Frontal cortex (tissue), 4 donors: ENCODE measurements at places on chromosomes 16 and 17.

DNA sequence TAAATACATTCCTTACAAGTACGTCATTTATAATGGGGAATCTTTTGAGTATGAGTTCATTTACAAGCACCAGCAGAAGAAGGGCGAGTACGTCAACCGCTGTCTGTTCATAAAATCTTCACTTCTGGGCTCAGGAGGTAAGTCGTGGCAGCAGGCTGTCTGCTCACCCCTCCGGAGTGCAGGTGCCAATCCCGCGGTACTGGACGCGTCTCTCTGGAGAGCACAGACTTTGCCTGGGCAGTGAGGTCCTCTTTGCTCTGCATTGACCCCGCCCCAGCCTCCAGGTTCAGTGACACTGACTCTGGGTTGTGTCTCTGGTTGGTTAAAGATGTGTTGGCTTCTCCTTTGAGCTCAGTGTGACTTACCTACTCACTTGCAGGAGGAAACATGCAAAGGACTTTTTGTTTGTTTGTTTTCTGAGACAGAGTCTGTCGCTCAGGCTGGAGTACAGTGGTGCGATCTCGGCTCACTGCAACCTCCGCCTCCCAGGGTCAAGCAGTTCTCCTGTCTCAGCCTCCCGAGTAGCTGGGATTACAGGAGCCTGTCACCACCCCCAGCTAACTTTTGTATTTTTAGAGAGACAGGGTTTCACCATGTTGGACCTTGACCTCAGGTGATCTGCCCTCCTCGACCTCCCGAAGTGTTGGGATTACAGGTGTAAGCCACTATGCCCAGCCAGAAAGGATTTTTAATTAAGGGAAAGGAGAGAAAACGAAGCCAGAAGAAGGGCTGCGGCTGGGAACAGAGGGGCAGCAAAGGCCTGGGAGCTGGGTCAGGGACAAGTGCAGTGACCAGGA is 31.2 kb downstream of the RNF213 start:
- no peak for DNase-seq

DNA sequence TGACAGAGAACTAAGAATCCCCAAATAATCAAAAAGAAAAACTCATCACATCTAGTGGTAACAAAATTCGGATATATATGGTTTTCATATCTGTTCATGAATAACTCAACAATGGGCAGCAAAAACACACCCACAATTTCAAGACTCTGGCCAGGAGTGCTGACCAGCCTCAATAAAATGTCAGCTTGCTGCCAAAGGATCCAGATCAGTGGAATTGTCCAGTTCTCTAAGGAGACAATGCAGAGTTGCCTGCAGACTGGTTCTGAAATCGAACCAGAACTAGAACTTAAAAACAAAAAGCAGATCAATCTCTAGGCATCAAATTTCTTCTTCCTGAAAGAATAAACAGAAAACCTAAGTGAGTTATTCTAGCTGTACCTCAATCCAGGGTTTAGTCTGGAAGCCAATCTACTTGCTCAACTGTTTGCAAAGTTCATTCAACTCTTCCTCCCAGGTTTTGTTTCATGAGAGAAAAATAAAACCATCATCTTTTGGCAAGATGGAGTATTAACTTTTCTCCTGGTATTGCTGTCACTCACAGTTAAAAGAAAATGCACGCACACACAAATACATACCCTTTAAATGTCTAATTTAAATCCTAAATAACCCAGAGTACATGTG is 61.0 kb downstream of the CFDP1 start:
- no peak for DNase-seq

DNA sequence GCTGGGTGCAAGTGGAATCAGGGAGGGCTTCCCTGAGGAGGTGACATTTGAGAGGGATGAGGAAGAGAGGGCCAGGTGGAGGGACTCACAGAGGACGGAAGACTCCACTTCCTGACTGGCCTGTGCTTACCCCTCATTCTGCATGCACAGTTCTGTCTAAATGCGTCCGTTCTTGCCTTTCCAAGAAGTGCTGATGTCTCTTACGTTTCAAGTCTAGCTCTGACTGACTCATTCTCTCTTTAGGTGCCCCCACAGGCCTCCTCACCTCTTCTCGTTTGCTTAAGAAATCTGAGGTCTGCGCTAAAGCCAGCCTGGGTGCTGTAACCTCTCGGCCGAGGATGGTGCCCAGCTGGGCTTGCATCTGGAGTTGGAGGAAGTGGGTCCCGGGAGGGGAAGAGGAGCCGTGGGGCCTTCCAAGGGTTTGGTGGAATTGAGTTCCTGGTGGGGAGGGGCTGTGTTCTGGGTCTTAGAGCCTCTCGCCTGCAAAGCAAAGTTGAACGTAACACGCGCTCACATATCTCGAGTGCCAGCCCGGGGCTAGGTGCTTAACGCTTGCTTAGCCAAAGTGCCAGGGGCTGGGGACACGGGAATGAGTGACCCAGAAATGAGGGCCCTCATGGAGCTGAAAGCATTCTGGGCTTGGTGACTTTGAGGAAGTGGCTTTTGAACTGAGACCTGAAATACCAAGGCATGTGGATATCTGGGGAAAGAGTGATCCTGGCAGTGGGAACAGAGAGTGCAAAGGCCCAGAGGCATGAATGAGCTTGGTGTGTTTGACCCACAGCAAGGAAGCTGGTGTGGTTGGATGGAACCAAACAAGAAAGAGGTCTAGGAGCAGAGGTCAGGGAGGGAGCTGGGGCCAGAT is 4.8 kb downstream of the IL4R start:
- no peak for DNase-seq

- DNase-seq: no peak
Measured at GRCh38 chr17:44904001-44904984, 5.0 kb upstream of the EFTUD2 start.

DNA sequence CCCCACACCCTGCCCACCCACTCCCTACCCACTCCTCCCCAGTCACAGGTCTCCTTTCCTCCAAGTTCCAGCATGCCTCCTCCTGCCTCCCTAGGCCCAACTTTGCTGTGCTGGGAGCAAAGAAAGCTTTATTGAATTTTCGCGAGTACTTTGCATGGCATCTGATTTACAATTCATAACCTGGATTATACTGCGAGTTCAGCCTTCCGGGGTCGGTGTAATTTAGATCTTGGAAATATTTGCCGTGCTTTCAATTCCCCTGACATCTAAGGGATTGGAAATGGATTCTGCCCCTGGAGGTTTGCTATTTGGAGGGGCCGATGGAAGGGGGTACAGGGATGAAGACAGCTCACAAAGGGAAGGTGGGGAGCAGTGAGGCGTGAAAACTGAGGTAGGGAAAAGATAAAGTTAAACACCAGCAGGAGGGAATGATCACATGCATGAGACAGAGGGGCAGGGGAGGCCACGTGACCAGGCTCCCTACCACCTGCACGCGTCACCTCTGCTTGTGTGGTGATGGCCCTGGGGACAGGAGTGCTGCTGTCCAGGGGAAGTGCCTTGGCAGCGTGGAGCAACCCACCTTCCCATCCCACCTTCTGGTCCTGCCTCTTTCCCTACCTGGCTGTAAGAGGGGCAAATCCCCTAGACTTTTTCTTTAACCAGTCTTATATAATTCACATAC is 132.3 kb upstream of the RPL38 start:
- no peak for DNase-seq

GRCh38 chr17:82238472-82239201 is 9.8 kb downstream of the SLC16A3 start:
- no peak for DNase-seq

- DNase-seq: no peak
Measured at GRCh38 chr16:309476-309875, 26.5 kb downstream of the PDIA2 start.

GRCh38 chr17:59530531-59530930 is 34.9 kb upstream of the DHX40 start:
- DNase-seq: no peak

DNA sequence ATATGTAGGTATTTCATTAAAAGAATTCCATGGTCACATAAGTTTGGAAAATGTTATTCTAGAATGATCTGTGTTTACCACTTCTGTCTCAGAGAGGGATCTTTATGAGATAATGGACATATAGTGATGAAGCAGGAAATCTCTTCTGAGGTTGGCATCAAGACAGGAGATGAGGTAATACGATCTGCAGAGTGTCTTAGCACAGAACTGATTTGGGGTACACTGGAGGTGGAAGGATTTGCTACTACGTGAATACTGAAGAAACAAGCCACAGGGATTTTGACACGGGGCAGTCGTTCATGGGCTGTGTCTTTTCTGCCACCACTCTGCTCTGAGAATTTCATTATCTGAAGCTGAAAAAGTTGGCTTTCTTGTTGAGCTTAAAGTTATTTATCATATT is 5.5 kb downstream of the CBFB start:
- no peak for DNase-seq

GRCh38 chr17:73011016-73011486 is 81.4 kb downstream of the SLC39A11 start:
- no peak for DNase-seq

- no peak for DNase-seq
Measured at GRCh38 chr17:47621293-47622179, 28.2 kb upstream of the KPNB1 start.

GRCh38 chr17:19410875-19411620 is at the start of gene RNF112:
RNF112 (plus strand) TSS chr17:19411232; CDS start chr17:19411409, 177 bp downstream.
- DNase-seq: peak; percentile 69

DNA sequence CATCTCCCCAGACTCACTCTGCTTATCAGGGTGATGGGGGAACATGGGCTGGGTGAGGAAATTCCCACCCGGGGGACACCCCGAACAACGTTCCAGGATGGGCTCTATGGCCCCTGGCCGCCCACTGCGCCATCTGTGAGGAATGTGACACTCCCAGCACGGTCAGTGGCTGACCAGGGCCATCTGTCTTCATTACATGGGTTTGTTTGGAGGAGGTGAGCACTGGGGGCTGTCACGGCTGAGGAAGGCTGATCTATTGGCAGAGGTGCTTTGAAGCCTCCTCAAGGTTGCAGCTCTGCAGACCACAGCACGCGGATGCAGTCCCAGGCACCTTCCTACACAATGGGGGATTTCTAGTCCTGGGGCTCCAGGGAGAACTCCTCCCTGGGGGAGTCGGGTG is 214.1 kb upstream of the FOXF1 start:
- DNase-seq: no peak

GRCh38 chr16:13421726-13422125 is 498.2 kb upstream of the ERCC4 start:
- DNase-seq: no peak

- no peak for DNase-seq
Measured at GRCh38 chr16:2478279-2478678, 3.4 kb downstream of the TBC1D24 start.

DNA sequence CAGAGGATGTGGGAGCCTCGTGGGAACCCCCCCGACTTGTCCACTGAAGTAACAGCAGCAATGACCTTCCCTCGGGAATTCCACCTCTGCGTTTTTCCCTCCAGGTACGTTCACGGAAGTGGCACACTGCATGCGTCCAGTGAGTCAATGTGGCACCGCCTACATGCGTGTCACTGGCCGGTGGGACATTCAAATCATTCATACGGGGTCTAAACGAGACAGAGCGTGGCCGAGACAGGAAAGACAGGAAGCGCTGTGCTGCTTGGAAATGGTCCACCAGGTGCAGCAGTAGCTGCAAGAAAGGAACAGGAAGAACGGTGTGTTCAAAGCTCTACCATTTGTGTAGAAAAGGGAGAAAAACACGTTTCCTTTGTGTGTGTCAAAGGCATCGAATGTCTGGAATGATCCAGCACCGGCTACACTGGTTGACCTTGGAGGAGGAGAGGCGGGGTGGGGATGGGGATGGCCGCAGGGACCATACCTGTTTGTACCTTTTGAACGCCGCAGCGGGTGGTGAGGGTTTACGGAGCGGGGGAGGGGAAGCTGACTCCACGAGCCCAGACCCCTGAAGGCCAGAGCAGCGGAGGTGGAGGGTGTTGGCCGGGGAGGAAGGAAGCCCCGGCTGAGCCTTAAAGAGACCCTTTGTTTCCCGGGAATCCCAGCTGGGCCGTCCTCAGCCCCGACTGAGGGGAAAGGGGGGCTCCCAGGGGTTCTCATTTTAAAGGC is 1.7 kb upstream of the PGAP6 start:
- DNase-seq: no peak

GRCh38 chr16:50970281-50970680 is 180.8 kb downstream of the SALL1 start:
- no peak for DNase-seq

DNA sequence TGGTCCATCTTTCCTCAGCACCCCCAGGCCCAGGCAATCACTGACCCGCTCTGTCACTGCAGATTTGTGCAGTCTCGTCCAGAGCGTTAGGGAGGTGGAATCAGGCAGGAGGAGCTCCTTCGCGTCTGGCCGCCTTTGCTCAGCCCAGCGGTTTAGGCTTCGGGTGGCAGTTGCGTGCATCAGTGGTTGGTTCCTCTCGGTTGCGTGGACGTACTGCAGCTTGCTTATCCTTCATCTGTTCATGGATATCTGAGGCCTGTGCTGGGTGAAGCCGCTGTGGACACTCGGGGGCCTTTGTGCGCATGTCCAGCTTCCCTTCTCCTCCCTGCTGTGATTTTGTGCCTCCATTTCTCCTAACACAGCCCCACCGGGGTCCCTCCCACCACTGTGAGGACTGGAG is 4.7 kb upstream of the P2RX1 start:
- no peak for DNase-seq

DNA sequence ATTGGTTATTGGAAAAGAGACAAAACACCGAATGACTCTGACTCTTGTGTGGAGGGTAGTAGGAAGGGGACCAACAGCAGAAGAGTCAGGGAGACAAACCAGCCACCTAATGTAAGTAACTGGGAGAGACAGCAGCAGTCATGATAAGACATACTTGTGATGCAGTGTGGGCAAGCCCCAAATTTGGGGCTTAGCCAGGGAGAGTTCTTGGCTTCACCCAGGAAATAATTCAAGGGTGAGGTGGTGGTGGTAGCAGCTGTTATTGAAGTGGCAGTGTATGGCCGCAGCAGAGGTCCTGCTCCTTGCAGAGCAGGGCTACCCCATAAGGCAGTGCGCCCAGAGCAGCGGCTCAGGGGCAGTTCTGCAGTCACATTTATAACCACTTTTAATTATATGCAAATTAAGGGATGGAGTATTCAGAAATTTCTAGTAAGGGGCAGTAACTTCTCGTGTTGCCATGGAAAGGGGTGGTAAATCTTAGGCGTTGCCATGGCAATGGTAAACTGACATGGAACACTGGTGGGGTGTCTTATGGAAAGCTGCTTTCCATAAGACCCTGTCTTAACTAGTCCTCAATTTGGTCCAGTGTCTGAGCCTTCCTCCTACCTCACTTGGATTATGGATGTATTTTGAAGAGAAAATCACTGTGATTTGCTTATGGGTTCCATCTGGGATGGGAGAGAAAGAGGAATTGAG is 317.1 kb downstream of the PHKB start:
- no peak for DNase-seq
